Spleen (tissue), 13 donors: ENCODE measurements at places on chromosomes 16 and 17.
A peak's percentile ranks its signal among the peaks of the same experiment; 100 is the strongest.

GRCh38 chr16:89693931-89694783, 7.3 kb downstream of the SPATA2L start:
- no peak overlapping the region for H3K4me3 ChIP-seq
- peaks cover 86% of the 10 kb centered on the region for H3K36me3 ChIP-seq
- peak; percentile 74 for DNase-seq
- no peaks in the 10 kb centered on the region for H3K27me3 ChIP-seq

DNA sequence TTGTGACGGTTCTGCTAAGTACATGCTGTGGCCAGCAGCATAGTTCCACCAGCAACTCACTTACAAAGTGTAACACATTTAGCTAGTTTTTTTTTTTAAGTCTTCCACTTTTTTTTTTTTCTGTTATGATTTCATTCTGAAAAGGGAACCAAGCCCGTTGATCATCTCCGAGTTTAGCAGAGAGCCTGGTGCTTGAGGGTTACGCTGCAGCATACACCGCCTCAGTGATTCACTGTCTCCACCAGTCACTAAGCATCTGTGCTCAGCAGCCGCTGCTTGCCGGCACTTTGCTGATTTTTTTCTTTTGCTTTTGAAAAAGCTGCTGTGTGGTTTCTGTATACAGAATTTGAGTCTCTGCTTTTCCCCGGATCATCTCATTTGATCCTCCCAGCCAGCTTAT, 194.5 kb upstream of the CDH13 start:
- H3K27ac ChIP-seq = no peak overlapping the region
- no peaks in the 10 kb centered on the region for H3K4me1 ChIP-seq
- no peak overlapping the region for H3K4me3 ChIP-seq
- peaks cover 4% of the 10 kb centered on the region for H3K27me3 ChIP-seq

GRCh38 chr16:87765473-87765775, 362 bp downstream of the KLHDC4 start:
- H3K27ac ChIP-seq = peak overlapping the region; percentile 94
- H3K36me3 ChIP-seq = peaks cover 26% of the 10 kb centered on the region
- H3K4me1 ChIP-seq = peaks cover 54% of the 10 kb centered on the region
- no peaks in the 10 kb centered on the region for H3K27me3 ChIP-seq
- DNase-seq = no peak
- peak overlapping the region; percentile 100 for H3K4me3 ChIP-seq

DNA sequence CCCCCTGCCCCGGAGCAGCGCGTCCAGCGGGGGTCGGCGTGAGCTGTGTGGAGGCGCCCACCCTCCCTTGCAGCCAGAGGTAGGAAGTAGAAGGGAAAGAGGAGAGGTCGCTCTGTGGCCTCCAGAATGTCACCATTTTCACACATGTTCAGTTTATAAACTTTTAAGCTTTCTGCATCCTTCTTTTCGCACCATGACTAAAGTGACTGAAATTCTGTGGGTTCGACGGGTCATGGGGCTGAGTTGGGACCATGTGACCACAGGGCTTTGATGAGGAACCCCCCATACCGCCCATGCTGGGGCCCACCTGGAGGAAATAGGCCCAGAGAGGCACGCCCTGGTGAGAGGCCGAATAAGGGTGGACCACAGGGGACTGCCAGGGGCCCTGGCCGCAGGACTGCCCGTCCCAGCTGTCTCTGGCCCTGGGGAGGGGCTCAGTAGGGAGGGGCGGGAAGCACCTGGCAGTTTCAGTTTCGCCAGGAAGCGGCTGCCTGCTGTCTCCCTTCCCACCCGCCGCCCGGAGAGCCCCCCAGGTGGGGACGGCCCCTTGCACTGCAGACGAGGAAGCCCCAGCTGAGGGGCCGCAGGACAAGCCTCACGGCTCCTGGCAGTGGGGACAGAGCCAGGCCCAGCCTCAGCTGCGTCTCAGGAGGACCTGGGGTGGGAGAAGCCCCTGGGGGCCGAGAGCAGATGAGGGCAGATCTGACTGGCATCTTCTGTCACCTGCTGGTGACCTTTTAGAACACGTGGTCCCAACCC, 9.0 kb downstream of the CBFA2T3 start:
- H3K36me3 ChIP-seq = no peaks in the 10 kb centered on the region
- peaks cover 76% of the 10 kb centered on the region for H3K4me1 ChIP-seq
- peaks cover 11% of the 10 kb centered on the region for H3K27me3 ChIP-seq
- peak overlapping the region; percentile 57 for H3K4me3 ChIP-seq

DNA sequence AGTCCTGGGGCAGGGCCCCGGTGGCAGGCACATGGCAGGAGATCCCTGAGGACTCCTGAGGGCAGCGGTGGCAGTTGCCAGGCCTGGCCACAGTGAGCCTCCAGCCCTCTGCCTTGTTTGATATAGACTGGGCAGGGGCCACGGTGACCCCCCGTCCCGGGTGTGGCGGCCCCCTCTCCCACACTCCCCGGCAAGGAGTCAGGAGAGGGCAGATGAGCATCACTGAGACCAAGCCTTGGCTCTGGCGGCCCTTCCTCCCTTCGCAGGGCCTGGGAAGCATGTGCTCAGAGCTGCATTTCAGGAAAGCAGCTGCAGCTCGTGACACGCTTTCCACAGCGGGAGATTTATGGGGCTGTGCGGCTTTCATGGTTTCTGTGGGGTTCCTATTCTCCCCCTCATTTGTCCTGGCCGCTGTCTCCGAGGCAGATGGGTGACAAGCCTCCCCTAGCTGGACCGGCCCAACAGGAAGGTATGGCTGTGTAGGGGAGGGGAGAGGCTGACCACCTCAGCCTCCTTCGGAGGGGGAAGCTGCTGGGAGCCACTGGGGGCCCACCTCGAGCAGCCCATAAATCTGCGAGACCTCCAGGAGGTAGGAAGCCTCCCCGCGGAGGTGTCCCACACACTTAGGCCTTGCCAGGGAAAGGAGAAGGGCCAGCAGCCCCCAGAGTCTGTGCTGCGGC, 211.4 kb downstream of the NTN1 start:
- H3K36me3 ChIP-seq = no peaks in the 10 kb centered on the region
- H3K27me3 ChIP-seq = no peaks in the 10 kb centered on the region
- no peak overlapping the region for H3K4me3 ChIP-seq
- no peaks in the 10 kb centered on the region for H3K4me1 ChIP-seq

DNA sequence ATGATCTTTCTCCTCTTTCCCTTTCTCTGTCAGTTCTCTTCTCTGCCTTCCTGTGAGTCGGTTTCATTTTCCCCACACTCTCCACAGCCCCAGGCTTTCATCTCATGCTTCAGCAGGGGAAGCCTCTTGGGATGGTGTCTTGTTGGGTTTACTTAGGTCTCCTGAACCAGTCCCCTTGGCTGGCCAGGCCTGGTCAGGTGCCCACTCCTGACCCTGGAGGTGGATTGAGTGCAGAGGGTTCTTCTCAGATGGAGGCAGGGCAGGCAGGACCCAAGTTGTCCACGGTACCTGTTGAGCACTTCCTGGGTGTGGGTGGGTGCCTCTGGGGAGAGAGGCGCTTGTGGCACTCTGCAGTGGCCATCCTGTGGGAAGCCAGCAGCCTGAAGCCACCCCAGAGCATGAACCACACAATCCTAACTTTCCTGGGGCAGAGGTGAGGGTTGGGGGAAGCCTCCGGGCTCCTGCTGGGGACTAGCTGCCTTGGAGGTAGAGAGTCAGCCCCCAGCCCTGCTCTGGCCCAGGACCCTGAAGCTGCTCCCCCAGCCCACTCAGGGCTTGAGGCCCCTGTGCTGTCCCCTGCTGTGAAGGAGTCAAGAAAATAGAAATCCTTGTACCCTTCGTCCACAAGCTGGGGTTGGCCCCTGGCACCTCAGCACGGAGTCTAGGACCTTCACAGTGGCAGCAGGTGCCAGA, 2.0 kb upstream of the RAP1GAP2 start:
- no peaks in the 10 kb centered on the region for H3K36me3 ChIP-seq
- peak; percentile 77 for DNase-seq
- peaks cover 75% of the 10 kb centered on the region for H3K4me1 ChIP-seq
- H3K4me3 ChIP-seq = no peak overlapping the region

GRCh38 chr17:48137656-48138055, 30.1 kb downstream of the SNX11 start:
- no peak overlapping the region for H3K27ac ChIP-seq
- H3K27me3 ChIP-seq = no peaks in the 10 kb centered on the region
- no peak overlapping the region for H3K4me3 ChIP-seq
- peaks cover 4% of the 10 kb centered on the region for H3K4me1 ChIP-seq
- no peaks in the 10 kb centered on the region for H3K36me3 ChIP-seq

DNA sequence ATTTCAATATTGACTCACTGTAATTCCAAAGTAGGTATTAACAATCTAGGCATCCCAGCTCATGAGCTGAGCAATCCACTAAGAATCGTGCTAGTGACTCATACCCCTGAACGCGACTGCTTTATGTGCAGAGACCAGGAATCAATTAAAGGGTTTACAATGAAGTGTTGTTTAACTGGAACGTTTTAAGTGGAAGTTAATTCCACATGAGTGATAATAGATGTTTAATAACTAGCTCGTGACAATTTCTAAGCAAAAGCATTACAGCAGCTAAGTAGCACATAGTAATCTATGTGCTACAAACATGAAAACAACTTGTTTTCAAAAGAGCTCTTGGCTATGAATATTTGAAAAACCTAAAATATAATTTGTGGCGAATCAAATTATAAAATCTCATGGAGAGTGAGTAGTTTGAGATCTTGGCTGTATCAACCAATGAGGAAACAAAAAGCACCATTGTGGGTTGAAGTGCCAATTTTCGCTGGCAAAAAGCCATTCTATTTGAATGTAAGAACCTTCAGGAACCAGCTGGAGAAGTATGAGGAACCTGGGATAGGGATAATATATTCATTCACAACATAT, 9.4 kb downstream of the GJC1 start:
- no peak overlapping the region for H3K4me3 ChIP-seq
- no peaks in the 10 kb centered on the region for H3K36me3 ChIP-seq
- H3K4me1 ChIP-seq = no peaks in the 10 kb centered on the region

GRCh38 chr16:58655215-58655596, 25.6 kb upstream of the CNOT1 start:
- no peak for DNase-seq
- H3K27me3 ChIP-seq = no peaks in the 10 kb centered on the region
- no peak overlapping the region for H3K27ac ChIP-seq
- H3K36me3 ChIP-seq = no peaks in the 10 kb centered on the region

DNA sequence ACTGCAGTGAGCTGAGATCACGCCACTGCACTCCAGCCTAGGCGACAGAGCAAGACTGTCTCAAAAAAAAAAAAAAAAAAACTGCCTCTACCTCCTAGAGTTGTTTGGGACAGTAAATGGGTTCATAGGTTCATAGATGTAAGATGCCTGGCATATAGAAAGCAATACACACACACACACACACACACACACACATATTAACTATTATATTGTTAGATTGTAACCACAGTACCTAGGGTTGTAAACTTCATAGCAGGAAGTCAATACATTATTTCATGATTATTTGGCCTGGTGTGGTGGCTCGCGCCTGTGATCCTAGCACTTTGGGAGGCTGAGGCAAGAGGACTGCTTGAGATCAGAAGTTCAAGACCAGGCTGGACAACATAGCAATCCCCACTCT, 5.8 kb downstream of the XPO6 start:
- peaks cover 76% of the 10 kb centered on the region for H3K4me1 ChIP-seq
- no peak overlapping the region for H3K4me3 ChIP-seq
- no peak overlapping the region for H3K27ac ChIP-seq
- no peaks in the 10 kb centered on the region for H3K27me3 ChIP-seq

GRCh38 chr17:79942011-79942405, 93.7 kb downstream of the TBC1D16 start:
- no peak overlapping the region for H3K4me3 ChIP-seq
- no peaks in the 10 kb centered on the region for H3K27me3 ChIP-seq
- DNase-seq = peak; percentile 57
- no peak overlapping the region for H3K27ac ChIP-seq
- H3K4me1 ChIP-seq = peaks cover 26% of the 10 kb centered on the region
- H3K36me3 ChIP-seq = peaks cover 7% of the 10 kb centered on the region

GRCh38 chr16:54928016-54928356, 2.7 kb upstream of the IRX5 start:
- peaks cover 43% of the 10 kb centered on the region for H3K4me1 ChIP-seq
- H3K4me3 ChIP-seq = peak overlapping the region; percentile 75
- no peak overlapping the region for H3K27ac ChIP-seq
- DNase-seq = no peak

DNA sequence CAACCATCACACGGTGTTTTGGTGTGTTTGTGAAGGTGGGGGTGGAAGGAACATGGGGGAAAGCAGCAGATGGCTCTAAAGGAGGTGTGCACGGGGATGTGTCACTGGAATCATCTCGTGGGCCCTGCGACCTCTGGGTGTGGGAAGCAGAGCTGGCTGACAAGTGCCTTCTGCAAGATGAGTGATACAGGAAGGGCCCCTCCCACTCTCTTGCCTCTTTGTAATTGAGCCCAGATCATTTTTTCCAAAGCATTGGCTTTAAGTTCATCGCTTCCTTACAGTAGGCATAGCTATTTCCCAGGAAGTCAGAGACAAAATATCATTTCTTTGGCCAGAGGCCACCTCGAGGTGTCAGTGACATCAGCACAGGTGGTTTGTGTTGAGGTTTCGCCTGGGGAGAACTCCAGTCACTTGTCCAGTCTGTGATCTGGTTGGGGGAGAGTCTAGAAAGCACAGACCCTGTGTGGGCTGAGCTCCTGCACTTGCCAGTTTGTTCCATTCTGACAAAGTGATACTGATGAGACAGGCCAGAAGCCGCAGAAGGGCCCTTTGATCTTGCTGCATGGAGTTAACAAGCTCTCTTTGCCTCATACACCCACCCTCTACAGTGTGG, 20.6 kb upstream of the SNTB2 start:
- H3K4me3 ChIP-seq = no peak overlapping the region
- no peaks in the 10 kb centered on the region for H3K27me3 ChIP-seq
- DNase-seq = peak; percentile 51
- peak overlapping the region; percentile 19 for H3K27ac ChIP-seq
- peaks cover 7% of the 10 kb centered on the region for H3K4me1 ChIP-seq
- H3K36me3 ChIP-seq = peaks cover 47% of the 10 kb centered on the region

DNA sequence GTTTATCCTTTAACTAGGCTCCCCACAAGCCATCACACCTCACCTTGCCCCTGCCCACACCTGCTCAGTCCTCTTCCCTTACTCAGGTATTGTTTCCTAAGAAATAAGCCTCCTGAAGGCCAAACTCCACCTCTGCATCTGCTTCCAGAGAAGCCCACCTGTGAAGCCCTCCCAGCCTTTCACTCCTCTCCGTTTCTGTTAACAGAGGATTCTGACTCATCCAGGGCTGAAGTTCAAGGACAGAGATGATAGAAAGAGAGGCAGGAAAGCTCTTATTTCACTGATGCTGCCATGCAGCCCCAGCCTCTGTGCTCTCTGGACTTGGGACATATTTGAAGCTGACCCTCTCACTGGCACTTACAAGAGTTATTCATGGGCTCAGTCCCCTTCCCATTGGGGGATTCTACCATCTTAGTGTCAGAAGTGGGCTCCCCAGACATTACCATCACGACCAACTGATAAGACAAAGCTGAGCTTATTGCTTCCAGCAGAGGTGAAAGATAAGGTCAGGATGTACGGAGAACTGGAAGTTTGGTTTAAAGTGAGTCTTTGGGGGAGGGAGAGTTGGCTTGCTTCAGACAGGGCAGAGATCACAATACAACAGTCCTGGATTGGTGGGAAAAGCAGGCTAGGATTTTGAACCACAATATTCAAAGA, 35.3 kb upstream of the XYLT2 start:
- DNase-seq = no peak
- no peaks in the 10 kb centered on the region for H3K4me1 ChIP-seq
- no peaks in the 10 kb centered on the region for H3K27me3 ChIP-seq
- no peak overlapping the region for H3K4me3 ChIP-seq
- no peaks in the 10 kb centered on the region for H3K36me3 ChIP-seq
